Activated CD8-positive, alpha-beta memory T cell treated with anti-CD3 and anti-CD28 coated beads for 24 hours (primary cell): ENCODE measurements at places on chromosomes 1 and 21.

GRCh38 chr1:116971258-116971860 is 30.2 kb upstream of the CD101 start:
- no peak for DNase-seq

DNA sequence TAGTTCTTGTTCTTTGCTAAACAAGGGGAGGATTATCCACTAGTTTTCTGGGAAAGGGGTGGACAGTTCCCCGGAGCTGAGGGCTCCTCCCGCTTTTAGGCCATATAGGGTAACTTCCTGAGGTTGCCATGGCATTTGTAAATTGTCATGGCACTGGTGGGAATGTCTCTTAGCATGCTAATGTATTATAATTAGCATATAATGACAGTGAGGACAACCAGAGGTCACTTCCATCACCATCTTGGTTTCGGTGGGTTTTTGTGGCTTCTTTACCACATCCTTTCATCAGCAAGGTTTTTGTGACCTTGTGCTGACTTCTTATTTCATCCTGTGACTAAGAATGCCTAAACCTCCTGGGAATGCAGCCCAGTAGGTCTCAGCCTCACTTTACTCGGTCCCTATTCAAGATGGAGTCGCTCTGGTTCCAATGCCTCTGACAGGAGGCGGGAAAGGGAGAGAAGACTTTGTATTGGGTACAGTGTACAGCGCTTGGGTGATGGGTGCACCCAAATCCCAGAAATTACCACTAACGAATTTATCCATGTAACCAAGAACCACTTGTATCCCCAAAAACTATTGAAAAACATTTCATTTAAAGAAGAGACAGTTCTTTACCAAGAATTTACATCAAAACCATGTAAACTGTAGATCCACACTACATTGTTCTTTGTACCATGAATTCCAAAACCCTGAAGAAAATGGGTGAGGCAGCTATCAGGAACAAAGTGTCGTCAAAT is 8.7 kb upstream of the SLC2A5 start:
- no peak for DNase-seq

- no peak for DNase-seq
Observed at GRCh38 chr21:29812947-29813346, 126.8 kb downstream of the GRIK1 start.

DNA sequence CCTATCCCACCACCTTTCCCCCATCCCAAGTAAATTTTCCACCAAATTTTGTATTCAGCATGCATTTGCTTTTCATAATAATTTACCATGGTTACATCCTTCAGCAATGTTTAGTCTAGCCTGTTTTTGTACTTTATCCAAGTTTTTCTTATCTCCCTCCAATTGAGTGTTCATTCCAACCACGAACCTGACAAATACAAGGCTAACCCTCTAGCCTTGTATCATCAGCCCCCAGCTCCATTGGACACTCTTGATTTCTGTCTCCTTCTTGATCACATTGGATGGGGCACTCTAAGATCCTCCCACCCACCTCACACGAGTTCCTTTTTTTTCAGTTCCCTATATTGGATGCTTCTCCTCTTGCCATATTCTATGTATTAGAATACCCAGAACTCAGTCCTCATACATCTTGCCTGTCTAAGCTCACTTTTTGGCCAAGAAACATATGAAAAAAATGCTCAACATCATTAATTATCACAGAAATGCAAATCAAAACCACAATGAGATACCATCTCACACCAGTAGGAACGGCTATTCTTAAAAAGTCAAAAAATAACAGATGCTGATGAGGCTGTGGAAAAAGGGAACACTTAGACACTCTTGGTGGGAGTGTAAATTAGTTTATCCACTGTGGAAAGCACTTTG is 40.5 kb upstream of the SLC35F3 start:
- DNase-seq: no peak

DNA sequence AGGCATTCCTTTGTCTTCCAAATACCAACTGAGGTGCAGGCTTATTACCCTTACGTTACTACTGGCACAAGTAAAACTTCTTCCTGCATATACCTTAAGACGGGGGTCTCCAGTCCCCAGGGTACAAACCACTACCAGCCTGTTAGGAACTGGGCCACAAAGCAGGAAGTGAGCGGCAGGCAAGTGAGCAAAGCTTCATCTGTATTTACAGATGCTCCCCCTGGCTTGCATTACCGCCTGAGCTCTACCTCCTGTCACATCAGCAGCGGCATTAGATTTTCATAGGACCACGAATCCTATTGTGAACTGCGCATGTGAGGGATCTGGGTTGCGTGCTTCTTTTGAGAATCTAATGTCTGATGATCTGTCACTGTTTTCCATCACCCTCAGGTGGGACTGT is 113.1 kb downstream of the SLC45A1 start:
- peak; percentile 65 for DNase-seq

GRCh38 chr1:77030401-77031105 is 163.3 kb downstream of the ST6GALNAC5 start:
- DNase-seq: no peak

GRCh38 chr1:212608959-212609700 is 569 bp downstream of the ATF3 start:
- peak; percentile 78 for DNase-seq
